Ascending aorta (tissue), 2 donors: ENCODE measurements at places on chromosomes 6 and 20. TPM values are rescaled to one million over a fixed set of nuclear protein-coding genes. Genes with fewer than 3 reads are reported as not detected.

GRCh38 chr6:56087421-56087820 lies 160.0 kb downstream of the COL21A1 start:
- DNase-seq = no peak

Gene XKR7
- not detected for total RNA-seq

Gene GGTLC1
- total RNA-seq = not detected

Gene CALHM4
- total RNA-seq = not detected

- DNase-seq = no peak
Measured at GRCh38 chr6:57259064-57259463, 37.0 kb upstream of the RAB23 start.

DNA sequence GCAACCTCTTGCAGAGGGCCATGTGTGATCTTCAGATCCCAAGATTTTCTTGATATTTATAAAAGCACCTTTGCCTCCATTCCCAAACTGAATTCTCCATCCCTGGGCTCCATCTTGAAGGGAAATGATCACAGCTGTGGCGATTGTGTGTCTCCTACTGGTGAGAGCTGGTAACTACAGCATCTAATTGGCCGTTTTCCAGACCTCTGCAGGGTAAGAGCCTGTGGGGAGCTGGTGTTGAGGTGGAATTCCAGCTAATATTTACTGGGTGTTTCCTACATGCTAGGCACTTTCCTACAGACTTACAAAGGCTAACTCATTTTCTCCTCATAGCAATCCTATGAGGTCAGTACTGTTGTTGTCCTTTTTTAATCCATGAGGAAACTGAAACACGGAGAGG lies 59.2 kb upstream of the FNDC1 start:
- no peak for DNase-seq

DNA sequence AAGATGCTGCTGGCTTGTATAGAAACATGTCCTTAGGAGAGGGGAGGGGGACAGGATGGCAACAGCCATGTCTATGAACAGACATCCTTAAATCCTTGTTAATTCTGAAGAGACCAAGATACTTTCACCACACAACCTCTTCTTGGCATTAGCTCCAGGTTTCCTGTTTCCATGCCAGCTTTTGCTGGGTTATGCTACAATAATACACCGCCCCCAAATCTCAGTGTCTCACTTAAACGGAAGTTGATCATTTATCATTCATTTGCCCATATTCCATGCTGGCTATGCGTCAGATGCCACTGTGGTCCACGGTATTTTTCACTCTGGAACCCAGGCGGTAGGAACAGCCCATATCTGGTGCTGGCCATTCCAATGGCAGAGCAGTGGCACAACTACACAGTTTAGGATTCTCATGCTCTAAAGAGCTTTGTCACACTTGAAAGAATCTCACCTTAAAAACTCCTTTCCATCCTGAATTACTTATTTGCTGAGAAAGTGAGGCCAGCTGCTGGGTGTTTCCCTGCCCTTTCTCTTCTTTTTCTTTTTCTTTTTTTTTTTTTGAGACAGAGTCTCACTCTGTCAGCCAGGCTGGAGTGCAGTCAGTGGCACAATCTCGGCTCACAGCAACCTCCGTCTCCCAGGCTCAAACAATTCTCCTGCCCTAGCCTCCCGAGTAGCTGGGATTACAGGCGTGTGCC lies 3.7 kb upstream of the RNASET2 start:
- no peak for DNase-seq

DNA sequence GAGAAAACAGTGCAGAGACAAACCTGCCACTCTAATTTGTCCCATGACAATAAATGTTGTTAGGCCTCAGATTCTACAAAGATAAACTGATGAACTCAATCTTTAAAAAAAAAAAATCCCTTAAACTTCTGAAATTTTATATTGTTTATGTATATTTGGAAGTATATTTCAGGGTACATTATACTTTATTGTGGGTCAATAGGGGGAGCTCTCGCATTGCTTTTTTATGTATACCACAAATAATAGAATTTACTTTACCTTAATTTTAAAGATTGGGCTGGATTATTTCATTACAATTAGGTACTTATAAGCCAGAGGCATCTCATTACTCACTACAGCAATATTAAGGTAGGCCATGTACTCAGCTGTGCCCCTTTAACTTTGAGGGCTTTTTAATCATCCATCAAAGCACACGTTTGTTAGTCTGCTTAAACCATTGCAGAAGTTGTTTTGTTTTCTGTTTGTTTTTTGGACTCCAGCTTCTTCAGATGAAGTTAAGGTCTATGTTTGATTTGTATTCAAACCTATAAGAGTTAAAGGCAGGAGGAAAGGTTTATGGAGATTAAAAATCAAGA lies 56.3 kb upstream of the EYA4 start:
- no peak for DNase-seq

DNA sequence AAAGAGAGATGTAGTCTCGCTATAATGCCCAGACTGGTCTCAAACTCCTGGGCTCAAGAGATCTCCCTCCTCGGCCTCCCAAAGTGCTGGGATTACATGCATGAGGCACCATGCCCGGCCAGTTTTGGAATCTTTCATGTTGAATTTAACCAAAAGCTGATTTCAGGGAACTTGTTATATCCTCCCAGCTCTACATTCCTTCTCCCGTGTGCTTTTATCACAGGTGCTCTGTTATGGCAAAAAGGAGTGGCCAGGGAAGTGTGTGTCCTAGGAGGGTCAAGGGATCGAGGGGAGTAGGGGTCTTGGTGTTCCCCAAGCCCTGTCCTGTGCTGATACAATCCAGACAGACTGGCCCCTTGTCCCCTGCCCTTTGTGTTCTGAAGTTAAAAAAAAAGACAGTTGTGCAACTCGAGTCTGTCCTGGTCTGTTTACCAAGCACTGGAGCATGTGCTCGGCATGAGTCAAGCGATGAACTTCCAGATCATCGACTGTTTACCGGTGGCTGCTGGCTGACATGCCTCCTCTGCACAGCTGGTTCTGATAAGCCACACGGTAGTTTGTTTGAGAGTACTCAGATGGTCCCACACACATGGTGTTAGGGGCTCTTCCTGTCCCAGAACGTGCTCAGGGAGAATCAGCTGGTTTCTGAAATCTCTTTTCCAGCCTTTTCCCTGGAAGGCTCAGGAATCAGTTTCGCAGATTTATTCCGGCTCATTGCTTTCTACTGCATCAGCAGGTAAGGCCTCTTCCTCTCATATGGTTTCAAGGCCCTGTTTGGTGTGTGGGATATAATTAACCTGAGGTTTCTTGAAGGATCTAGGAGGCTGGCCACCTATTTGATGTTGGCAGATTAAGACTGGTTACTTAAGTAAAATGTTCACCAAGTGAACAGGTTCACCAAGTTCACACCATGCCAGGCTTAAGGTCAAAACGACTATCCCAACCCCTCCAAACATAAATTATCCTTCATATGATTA lies 52.6 kb upstream of the NAA20 start:
- no peak for DNase-seq

GRCh38 chr6:52512199-52512598 lies 64.7 kb downstream of the TRAM2 start:
- DNase-seq = peak; percentile 26

Gene TP53TG5
- not detected for total RNA-seq

DNA sequence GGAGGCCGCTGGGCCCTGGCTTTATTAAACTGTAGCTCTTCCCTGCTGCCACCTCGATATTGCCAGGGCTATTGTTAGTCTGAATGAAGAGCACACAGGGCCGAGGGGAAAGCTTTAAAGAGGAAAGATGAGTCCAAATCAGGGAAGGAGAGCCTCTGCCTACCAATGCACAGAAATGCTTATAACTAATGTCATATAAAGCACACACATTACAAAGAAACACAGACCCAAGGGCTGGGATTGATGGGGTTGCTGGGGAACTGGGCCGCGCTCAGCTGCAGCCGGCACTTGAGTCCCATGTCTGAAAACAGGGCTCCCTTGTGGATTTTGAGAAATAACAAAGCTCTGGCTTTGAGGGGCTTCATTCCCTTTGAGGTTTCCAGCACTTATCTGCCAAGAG lies 232.6 kb downstream of the CD83 start:
- DNase-seq = no peak

DNA sequence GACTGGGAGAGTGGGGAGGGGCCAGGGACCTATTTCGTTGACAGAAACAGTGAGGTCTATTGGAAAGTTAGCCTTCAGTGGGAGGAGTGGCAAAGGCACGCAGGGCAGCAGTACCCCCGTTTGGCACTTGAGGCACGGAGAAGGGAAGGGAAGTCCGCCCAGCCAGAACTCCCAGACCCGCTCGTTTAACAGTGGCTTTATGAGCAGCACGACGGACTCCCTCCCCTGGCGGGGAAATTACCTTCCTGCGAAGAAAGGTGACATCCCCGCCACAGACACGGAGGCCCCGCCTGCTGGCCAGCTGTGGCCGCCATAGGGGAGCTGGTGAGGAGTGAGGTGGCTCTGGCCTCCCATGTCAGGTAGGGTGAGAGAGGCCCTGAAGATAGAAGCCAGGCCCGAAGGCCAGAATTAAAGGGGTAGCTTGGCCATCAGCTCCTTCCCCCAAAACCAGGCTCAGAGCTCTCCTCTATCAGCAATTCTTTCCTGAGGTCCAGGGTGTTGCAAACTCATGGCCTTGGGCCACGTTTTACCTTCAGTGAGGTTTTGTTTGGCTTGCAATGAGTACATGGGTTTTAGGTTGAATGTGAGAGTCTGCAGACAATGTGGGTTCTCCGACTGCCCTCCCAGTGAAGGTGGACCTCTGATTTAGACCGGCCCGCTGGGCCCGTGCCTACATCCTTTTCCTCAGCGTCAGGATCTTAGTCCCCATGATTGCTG lies 123.7 kb downstream of the MRPL14 start:
- no peak for DNase-seq

Gene CRIP3
- total RNA-seq = not detected

DNA sequence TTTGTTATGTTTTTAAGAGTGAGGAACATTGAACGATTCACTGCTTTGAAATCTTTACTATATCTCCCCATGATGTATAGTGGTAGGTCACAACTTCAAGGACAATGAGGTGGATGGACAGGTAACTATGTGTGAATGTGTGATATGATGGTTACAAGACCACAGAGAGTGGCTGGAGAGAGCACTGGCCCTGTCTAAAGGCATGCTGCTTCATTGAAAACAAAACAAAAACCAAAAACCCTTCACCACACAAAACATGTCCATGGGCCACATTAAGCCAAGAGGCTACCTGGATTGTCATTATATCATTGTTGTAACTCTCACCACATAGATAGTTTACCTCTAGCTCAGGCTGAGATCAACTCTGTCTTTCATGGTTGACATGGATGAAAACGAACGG lies 180.6 kb upstream of the TENT5A start:
- DNase-seq = no peak

Gene COL10A1
- total RNA-seq = not detected

DNA sequence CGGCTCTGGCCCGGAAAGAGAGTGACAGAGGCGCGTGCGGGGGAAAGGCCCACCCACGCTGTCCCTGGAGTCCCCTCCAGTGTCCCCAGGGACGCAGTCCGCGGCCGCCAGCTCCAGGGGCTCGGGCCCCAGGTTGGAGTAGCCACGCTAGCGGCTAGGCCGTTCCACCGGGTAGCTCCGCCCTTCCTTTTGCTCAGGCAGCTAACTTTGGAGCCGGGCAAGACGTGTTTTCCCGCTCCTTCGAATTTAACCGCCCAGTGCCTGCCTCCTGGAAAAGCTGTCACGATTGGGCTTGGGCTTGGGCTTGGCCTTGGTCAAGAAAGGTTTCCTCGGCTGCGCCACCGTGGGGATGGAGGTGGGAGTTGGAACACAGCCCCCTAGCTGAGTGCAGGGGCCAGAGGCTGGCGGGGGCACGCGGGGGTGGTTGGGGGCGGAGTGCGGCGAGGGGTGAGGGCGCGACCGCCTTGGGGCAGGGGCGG lies 4.7 kb downstream of the LINC00237 start:
- no peak for DNase-seq

DNA sequence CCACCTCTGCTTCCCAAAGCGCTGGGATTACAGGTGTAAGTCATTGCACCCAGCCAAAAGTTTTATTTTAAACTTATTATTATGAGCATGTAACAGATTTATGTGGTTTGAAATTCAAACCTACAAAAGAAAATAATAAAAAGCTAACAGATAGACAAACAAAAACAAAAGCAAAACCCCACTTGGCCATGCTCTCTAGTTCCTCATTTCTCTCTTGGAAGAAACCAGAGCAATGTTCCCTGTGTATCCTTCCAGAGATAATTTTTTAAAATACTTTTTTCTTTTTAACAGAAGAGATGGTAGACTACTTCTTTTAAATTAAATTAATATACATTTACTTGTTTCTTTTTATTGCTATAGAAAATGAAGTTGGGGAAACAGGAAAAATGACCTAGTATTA lies 28.0 kb upstream of the SLC17A3 start:
- DNase-seq = no peak

DNA sequence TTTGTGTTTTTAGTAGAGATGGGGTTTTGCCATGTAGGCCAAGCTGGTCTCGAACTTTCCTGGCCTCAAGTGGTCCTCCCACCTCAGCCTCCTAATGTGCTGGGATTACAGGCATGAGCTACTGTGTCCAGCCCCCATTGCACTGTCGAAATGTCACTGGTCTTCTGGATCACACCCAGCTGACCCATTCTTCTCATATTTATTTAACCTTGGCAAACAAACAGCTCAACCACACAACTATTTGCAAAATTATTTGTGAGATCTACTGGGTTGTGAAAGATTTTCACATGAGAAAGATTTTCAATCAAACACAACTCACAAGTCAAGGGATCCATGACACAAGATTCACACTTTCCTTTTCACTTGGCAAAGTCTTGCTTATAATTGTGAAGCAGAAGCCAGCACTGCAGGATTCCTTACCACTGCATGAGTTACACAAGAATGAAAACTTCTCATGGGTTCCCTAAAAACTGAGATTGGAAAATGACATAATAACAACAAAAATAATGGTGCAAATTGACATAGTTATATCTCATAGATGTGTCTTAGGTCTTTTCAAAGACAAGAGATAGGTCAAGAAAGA lies 2.0 kb upstream of the CST9L start:
- DNase-seq = no peak

GRCh38 chr6:38400101-38400500 lies 239.6 kb downstream of the BTBD9 start:
- DNase-seq = no peak

Gene MLIP
- total RNA-seq = not detected

DNA sequence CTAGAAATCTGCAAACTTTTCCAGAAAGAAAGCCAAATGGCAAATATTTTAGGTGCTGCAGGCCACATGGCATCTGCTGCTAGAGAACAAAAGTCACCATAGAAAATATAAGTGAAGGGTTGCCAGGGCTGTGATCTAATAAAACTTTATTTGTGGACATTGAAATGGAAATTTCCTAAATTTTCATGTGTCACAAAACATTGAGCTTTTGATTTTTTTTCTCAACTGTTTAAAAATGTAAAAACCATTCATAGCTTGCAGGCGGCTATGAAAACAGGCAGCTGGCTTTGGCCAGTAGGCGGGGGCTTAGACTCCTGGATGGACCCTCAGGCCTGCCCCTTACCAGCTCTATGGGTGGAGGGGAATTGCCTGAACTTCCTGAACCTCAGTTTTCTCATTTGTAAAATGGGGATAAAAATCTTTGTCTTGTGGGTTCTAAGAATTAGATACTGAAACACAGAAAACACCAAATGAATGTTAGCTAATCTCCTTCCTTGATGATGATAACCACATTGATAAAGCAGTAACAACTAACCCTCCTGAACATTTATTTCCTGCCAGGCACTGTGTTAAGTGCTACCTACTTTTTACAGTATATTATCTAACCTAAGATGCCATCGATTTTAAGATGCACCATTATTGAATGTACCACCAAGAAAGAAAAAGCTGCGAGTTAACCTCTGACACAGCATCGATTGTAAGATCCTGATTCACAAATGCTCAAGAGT lies 85.5 kb downstream of the SLC22A23 start:
- DNase-seq = no peak

GRCh38 chr20:13131688-13132087 lies 89.4 kb upstream of the ISM1 start:
- no peak for DNase-seq

GRCh38 chr6:128144320-128144719 lies 243.5 kb upstream of the THEMIS start:
- no peak for DNase-seq
